ENCODE measurements at places on chromosomes 1 and 21.

GRCh38 chr1:64942675-64943074 lies 23.7 kb downstream of the JAK1 start:
- no peak for DNase-seq

DNA sequence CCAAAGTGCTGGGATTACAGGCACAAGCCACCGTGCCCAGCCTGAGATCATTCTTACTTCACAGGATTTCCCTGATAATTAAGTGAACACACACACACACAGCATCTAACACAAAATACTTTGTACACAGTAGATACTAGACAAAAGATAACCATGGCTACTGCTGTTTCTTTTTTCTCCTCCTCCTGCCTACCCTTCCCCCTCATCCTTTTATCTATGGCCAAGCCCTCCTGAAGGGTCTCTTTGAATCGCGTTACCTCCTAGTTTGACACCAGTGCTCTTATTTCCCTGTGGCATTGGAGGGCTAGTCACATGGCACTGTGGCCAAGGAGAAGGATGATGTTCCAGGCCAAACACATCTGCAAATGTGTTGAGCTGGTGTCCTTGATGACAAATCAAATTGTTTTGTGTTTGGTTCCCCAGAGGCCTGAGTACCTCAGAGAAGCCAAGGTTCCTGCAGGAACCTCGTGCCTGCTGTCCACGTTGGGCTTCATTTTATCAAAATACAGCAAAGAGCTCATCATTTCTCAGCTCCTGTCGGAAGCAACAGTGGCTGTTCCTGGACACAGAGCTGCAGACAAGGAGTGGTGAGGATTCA lies 20.6 kb downstream of the NDUFS5 start:
- no peak for DNase-seq

- DNase-seq = no peak
These were observed 430.4 kb downstream of the DSCAM start for GRCh38 chr21:40416572-40416971.

DNA sequence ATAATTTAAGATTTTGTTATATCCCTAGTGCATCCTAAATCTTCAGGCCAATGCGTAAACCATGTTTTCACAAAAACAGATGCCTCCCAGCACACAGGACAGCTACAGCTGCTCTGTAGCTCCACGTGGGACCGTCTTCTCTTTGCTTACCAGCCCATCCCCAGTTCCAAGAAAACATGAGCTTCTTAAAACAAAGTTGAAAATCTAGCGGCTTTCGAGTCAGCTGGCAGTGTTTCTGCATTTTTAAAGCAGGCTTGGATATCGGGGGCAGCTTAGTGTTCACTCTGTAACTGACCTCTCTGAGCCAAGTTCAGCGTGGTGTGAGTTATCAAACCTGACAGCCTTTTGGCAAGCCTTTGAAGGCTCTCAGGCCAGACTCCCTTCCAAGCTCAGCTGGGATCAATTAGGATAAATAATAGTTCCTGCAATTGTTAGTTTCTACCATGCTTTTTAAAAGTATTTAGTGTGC lies 881.5 kb downstream of the LTN1 start:
- DNase-seq = no peak

GRCh38 chr1:173097001-173097400 lies 46.3 kb upstream of the TNFSF18 start:
- DNase-seq = no peak

GRCh38 chr1:211520641-211521040 lies 28.7 kb upstream of the RD3 start:
- no peak for DNase-seq

DNA sequence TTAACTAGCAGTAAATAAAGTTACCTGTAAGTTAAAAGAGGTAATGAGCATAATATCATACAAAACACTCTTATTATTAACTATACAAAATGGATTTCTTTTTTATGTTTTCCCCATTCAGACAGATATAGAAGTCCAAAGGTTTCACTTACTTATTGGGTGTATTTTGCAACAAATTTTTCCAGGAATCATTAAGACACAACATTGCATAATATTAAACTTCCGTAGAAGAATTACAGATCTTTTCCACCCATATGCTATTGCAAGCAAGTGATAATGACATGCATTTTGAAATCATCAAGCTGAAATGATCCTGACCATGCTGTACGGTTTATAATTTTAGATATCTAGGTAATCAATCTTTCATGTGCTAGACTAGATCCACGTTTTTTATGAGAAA lies 957.0 kb downstream of the NCAM2 start:
- no peak for DNase-seq

DNA sequence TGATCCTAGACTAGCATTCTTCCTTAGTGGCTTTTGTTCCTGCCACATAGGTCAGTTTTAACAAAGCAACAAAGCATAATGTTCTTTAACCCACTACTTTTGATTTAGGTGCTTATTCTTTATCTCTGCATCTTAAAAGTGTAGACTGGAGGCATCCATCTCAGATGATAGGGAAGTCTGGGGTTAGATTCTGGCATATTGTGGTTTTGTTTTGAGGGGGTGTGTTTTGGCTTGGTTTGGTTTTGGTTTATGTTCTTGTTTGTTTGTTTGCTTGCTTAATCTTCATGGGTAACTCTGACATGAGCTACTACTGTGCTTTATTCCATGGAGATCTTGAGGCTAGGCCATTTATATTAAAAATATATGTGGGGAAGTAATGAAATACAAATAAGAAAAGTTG lies 40.3 kb upstream of the MYOCOS start:
- no peak for DNase-seq

DNA sequence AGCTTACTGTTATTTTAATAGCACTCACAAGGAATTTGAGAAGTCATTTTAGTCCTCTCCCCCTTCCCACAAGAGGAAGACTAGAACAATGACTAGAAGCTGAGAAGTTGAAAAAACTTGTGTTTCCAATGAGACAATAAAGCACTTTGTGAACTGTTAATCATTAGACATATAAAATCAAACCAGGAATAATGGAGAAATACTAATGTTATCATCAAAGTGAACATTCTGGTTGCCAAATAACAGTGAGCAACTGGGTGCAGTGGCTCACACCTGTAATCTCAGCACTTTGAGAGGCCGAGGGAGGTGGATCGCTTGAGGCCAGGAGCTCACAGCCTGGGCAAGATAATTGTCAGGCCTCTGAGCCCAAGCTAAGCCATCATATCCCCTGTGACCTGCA lies 54.0 kb upstream of the RASAL2 start:
- no peak for DNase-seq

All from central memory CD4-positive, alpha-beta T cell (primary cell).